ENCODE measurements at places on chromosomes 5 and 9.

DNA sequence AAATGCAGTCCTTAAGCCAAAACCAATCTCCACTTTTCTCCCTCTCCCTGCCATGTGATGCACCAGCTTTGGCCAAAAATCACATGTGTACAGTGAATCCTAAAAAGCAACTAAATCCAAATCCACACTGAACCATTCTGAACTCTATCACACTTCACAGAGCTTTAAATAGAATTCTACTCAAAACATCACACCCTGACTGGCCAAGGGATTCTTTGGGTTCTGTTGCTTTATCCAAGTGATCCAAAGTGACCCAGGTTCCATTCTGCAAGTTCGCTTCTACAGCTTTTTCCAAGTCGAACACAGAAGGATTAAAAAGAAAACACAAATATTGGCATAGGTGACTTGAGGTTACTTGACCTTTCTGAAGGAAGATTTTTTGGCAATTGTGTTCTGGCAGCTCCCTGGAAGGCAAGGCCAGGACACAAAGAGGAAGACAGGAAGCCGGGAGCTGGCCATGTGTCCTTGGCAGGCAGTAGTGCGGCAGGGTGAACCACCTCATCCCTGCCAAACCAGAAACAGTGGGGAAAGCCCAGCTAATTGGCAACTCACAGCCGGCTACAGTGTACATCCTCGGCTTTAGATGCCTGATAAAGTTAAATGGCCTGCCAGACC is 115.0 kb downstream of the NFIB start:
- no peak for DNase-seq

- DNase-seq = no peak
Observed at GRCh38 chr9:69120380-69121154, 53.5 kb upstream of the TJP2 start.

- DNase-seq = no peak
Observed at GRCh38 chr5:79774855-79775237, 85.2 kb downstream of the CMYA5 start.

- no peak for DNase-seq
Observed at GRCh38 chr5:147372191-147372590, 137.4 kb downstream of the STK32A start.

- no peak for DNase-seq
Observed at GRCh38 chr5:58300346-58300895, 159.5 kb downstream of the PLK2 start.

DNA sequence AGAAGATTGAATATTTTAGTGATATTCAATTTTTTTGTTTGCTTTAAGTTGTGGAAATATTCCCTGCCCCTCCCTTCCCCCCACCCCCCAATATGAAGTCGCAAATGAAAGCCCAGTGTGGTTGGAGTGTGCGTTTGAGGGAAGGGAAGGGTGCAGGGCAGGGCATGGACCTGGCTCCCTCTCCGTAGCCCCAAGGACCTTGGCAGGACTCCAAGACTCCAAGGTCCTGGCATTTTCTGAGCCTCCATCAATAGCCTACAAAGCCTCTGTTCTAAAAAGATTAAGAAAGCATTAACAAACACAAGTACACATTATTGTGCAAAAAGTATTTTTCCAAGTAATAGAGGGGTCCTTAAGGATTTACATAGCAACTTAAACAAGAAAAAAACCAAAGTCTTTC is 38.8 kb upstream of the PTPN3 start:
- DNase-seq = no peak

- no peak for DNase-seq
Observed at GRCh38 chr9:89789922-89790510, 185.2 kb downstream of the GADD45G start.

DNA sequence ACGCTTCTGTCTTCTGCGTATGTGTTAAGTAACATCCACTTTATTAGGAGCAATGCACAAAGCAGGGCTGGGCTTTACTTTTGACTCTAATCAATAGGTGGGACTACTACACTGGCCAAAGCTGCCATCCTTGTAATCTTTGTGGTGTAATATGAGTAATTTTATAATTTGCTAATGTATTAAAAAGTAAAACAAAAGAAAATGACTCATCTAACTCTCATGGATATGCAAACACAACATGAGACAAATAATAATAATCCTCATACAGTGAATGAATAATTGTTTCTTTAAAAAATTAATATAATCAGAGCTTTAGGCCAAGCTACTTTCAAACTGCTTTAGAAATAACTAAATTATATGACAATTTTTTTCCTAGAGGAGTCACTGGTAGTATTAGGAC is 90.7 kb downstream of the NR3C1 start:
- DNase-seq = no peak

GRCh38 chr5:76380346-76381066 is 22.6 kb upstream of the IQGAP2 start:
- no peak for DNase-seq

DNA sequence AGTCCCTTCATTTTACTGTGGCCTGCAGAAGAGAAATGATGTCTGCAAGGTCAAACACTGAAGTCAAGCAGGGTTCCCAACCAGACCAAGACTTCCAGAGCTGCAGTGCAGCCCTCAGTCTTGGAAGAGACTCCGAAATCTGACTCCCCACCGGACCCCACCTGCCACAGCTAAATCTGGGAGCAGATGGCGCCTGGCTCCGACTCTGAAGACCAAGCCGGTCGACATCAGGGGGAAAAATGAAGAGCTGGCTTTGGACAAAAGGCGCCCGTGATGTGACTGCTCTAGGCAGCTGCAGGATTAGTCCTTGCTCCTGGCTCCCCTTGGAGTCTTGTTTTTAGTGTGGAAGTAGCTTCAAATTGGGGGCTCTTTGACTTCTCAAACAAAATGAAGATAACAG is 72.4 kb upstream of the ZNF622 start:
- no peak for DNase-seq

DNA sequence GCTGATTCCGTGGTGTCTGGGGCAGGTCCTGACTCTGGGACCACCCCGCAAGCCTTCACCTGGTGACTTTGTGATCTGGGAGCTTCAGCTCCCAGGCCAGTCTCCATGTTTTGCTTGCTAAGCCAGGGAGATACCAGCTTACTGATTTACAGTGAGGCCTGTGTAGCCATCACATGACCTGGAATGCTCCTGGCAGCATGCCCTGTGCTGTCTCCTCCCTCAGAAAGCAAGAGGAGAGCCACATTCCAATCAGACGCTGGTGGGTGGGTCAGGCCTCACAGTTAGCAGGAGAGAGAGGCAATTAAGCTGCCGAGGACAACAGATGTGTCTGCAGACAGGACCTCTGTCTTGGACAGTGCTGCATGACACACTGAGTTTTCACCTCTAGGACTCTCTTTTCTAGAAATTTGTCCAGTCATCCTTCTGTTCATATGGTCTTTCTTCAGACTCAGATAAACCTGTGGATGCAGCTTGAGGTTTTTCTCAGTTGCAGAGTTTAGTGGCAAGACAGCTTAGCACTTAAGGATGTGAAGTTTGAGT is 24.4 kb upstream of the GRPEL2 start:
- DNase-seq = no peak

DNA sequence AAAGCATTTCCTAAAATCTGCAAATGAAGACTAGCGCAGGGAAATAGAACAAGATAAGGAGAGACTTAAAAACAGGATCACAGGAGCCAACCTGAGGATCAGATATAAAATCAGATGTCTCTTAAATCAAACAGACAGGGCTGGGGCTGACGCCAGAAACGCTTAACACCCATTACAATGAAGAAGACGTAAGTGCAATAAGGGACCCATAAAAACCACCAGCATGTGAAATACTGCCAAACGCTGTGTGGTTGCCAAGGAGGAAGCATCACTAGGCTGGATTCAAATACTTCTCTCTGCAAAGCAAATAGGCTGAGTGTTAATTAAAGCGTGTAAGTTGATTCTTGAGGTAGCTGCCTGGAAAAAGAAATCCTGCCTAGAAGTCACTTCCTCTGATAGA is 74.4 kb upstream of the ATP10B start:
- no peak for DNase-seq

DNA sequence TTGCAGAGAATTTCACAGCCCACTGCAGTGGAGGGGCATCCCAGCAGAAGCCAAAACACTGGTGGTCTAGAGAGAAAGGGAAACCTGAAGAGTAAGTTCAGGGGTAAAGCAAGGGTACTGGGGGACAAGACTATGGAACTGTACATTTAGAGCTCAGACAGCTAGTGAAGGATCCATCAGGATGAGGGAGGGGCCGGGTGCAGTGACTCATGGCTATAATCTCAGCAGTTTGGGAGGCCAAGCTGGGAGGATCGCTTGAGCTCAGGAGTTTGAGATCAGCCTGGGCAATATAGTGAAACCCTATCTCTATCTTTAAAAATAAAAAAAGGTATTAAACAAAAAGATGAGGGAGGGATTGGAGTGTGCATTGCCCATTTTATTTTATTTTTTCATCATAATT is 7.8 kb upstream of the ANKH start:
- no peak for DNase-seq

GRCh38 chr5:1793966-1794900 is 5.4 kb downstream of the MRPL36 start:
- DNase-seq = no peak

DNA sequence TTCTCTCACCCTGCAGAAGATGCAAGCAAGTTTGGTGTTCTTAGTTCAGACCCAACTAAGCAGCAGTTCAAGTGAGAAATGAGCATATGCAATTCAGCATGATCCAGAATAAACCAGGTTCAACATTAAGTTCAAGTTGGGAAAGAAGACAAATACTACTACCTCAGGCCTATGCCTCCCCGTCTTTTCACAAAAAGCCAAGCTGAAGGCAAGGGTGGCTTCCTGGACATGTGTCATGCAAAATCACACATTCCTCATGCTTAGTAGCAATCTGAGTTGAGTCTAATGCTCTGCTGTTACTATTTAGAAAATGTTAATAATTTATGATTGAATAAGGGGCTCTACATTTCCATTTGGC is 453.4 kb upstream of the GRAMD2B start:
- no peak for DNase-seq

GRCh38 chr9:134913713-134914500 is 3.8 kb downstream of the FCN1 start:
- DNase-seq = no peak

GRCh38 chr9:126454795-126455194 is 128.2 kb downstream of the MVB12B start:
- DNase-seq = no peak

GRCh38 chr5:43213951-43214350 is 21.9 kb downstream of the NIM1K start:
- DNase-seq = no peak

- DNase-seq = no peak
Observed at GRCh38 chr5:76252437-76252836, 150.6 kb upstream of the IQGAP2 start.

GRCh38 chr5:170846416-170846815 is 15.4 kb upstream of the RANBP17 start:
- DNase-seq = no peak

- no peak for DNase-seq
Observed at GRCh38 chr9:125593581-125594222, 113.3 kb downstream of the MAPKAP1 start.

GRCh38 chr5:94309141-94309540 is 309.3 kb downstream of the KIAA0825 start:
- no peak for DNase-seq

DNA sequence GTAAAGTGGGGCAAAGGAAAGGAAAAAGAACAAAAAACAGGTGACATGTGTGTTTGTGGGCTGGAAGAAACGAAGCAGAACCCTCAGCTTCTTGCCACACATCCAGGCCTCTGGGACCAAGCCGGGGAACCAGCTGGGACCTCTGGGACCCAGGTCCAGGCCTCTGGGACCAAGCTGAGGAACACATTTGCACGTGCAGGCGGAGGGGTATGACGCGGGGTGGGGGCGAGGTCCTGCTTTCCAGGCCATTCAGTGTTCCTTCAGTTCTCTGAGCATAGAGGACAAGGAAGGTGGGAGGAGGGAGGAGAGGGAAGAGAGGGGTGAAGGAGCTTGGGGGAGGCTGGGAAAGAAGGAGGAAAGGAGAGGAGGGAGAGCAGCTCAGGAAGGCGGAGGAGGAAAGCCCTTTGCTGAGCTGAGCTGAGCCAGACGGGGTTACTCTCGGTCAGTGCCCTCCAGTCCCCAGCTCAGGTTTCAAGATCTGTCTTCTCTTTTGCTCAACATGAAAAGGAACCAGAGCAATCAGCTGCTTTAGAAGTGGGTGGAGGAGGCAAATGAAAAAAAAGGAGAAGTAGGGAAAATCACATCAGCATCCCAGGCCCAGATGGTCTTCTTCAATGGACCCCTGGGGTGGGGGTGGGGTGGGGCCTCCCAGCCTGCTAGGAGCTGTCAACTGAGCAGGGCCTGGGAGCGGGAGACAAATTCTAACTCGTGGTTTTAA is 59.1 kb downstream of the ABCA1 start:
- no peak for DNase-seq

- DNase-seq = no peak
Observed at GRCh38 chr5:19235101-19235584, 752.9 kb downstream of the CDH18 start.

DNA sequence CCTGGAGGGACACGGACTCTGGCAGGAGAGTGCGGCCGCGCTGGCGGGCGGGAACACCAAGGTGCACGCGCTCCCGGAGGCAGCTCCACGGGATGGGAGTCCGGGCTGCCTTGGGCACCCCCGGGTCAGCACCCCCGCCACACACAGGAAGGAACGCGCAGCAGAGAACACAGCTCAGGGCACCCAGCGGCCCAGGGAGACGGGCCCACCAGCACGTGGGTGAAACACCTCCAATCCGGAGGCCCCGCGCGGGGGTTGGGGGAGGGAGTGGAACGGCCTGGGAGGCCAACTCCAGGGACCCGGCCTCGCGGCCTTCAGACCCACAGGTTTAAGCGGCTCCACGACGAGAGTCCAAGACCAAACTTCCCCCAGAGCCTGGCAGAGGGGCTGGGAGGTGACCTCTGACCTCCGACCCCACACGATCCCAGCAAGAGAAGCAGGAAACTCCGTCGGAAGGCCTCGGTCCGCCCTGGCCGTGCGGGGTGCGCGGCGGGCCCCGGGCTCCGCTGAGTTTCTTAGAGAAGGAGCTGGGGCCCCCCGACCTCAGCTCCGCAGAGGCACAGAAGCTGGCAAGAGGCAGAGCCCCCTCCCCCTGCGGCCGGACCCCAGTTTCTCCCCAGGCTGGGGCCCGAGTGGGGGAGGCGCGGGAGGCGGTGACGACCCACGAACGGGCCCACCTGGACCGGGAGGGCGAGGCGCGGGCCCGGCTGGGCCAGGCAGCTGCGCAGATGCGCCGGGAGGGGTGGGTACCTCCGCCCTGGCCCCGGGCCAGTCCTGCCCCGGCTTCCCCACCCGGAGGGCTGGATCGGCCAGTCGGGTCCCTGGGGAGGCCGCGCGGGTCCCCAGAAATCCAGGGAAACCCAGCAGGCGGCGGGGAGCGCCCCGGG is 851 bp downstream of the NACC2 start:
- DNase-seq = no peak
